Substantia nigra (tissue), 51 donors: ENCODE measurements at places on chromosomes 4 and X.

DNA sequence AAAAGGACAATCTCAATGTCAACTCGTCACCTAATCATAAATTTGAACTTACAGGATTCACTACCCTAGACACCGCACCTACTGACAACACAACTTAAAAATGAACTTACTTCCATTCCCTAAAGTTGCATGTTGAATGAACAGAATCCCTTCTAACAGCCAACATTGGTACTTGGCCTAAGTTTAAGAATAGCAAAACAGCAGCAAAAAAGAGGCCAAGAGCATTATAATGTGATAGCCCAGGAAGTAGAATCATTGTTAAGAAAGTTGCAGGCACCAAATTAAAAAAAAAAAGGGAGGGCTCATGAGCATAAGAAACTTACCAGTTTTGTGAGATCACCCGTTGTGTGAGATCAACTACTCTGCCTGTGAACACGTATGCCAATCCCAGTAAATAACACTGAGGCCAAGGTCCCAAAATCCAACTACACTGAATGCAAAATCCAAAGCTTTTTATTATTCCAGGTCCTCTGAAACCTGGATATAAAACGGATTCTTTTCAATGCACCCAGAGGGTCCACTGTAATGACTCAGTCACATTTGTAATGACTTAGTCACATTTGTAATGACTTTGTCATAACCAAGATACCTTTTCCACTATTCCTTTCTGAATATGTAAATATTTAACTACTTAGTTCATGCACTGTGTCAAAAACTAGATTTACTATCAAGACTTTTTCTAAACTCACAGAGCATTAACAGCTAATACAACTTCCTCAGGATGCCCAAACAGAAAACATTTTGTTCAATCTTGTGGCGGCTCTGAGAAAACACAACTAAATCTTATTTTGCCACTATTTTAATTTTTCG lies 6.8 kb downstream of the HNRNPDL start:
- no peak for DNase-seq

- no peak for DNase-seq
Observed at GRCh38 chr4:16206848-16207247, 19.4 kb downstream of the TAPT1 start.

- DNase-seq = no peak
Observed at GRCh38 chr4:165288226-165288625, 39.2 kb upstream of the MSMO1 start.

- DNase-seq = no peak
Observed at GRCh38 chr4:16764622-16765021, 133.8 kb downstream of the LDB2 start.

DNA sequence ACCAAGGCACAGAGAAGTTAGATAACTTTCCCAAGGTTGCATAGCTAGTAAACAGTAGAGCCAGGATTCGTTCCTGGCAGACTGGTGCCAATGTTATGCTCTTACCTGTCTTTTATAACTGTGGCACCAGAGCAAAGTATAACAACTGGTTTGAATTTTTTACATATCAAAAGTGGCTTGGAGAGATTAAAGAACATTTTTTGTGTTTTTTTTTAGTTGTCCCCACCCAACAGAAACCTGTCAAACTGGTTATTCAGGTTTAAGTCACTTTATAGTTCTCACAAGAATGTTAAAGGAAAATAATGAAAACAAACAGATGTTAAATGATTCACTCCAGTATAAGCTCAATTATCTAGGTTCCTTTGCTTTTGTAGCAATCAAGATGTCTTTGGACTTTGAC lies 15.6 kb upstream of the FAM47E start:
- no peak for DNase-seq

DNA sequence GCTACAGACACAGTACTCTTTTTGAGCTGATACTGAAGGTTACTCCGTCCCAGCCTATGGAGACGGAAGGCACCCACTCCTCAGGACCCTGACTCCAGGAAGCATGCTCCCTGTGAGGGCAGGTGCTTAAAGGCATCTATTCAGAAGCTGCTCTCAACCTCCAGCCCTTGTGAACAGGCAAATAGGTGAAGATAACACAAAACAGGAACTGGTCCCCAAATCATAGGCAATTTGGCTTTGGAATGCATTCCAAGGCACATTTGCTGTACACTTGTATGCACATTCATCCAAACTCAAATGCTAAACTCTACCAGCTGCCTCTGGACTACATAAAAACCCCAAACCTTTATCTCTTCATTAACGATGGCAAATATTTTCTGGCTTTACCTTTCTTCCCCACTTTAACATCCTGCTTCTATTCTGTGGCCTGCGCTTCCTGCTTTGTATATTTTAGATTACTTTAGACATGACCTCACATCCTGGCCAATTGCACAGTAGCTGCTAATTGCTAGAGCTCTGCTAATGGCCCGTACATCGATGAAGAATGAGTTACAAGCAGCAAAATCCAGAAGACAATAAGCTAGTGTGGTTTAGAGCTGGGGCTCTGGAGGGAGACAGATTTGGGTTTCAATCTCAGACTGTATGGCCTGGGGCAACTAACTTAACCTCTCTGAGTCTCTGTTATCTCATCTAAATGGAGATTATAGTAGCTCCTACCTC lies 3.2 kb downstream of the SEL1L3 start:
- no peak for DNase-seq

GRCh38 chr4:145852256-145852839 lies 86.3 kb downstream of the ZNF827 start:
- DNase-seq = no peak

DNA sequence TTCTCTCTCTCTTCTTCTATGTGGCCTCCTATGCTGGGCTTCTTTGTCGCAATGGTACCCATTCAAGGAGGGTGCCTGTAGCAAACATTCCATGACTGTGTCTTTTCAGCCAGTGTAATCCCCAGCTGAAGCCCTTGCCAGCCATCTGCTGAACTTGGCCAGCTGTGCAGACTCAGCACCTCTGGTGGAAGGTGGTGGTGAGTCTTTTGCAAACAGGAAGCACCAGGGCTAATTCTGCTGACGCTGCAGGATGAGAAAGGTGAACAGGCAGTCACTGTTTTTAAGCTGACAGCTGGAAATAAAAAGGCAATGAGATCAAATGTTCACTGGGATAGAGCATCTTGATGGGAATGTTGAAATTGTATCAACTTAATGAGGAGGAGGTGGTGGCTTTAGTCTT lies 298.7 kb upstream of the CLNK start:
- DNase-seq = no peak

GRCh38 chr4:119212964-119213606 lies 572 bp downstream of the USP53 start:
- peak; percentile 57 for DNase-seq
